Chondrocyte (in vitro differentiated cells): ENCODE measurements at places on chromosomes 2 and 18. TPM values are rescaled to one million over a fixed set of nuclear protein-coding genes. Genes with fewer than 3 reads are reported as not detected.

The GLS gene
- 234 to 330 TPM (median 245 TPM) in 3 replicates for total RNA-seq

DNA sequence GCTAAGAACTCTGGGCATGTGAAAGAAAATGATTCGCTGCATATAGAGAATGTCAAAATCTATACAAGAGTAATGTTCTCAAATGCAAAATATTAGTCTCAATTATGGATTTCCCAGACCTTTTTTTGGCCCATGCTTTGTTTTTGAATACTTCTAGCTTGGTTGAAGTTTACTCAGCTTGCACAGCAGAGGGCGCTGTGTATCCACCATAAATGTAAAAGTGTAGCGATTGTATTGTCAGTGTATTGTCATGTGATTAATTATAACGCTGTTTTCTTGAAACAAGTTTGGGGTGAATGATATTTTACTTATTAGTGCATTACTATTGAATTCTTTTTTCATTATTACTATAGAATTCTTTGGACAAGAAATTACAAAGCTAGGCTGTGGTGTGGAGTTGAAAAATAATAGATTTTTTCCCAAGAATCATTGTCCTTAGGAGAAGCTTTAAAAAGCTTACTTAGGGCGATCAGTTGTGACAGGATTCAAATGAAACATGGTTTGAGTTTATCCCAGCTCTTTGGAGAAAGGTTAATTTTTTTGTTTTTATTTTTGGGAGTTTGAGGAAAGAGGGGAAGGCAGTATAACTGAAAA, 98.3 kb downstream of the PIK3C3 start:
- peaks cover 14% of the 10 kb centered on the region for H3K36me3 ChIP-seq
- no peak for DNase-seq

GRCh38 chr2:100786297-100786658, 33.7 kb upstream of the NPAS2 start:
- no peaks in the 10 kb centered on the region for H3K27me3 ChIP-seq
- peaks cover 42% of the 10 kb centered on the region for H3K4me1 ChIP-seq
- H3K27ac ChIP-seq: peak overlapping the region; percentile 92
- H3K4me3 ChIP-seq: peak overlapping the region; percentile 3

The ZNF521 gene
- 29.7 to 56.7 TPM (median 31.6 TPM) in 3 replicates for total RNA-seq

- H3K36me3 ChIP-seq: no peaks in the 10 kb centered on the region
- H3K4me1 ChIP-seq: no peaks in the 10 kb centered on the region
- H3K4me3 ChIP-seq: no peak overlapping the region
- no peak for DNase-seq
- H3K27me3 ChIP-seq: peaks cover 2% of the 10 kb centered on the region
Observed at GRCh38 chr2:169072163-169072925, 3.0 kb downstream of the DHRS9 start.

DNA sequence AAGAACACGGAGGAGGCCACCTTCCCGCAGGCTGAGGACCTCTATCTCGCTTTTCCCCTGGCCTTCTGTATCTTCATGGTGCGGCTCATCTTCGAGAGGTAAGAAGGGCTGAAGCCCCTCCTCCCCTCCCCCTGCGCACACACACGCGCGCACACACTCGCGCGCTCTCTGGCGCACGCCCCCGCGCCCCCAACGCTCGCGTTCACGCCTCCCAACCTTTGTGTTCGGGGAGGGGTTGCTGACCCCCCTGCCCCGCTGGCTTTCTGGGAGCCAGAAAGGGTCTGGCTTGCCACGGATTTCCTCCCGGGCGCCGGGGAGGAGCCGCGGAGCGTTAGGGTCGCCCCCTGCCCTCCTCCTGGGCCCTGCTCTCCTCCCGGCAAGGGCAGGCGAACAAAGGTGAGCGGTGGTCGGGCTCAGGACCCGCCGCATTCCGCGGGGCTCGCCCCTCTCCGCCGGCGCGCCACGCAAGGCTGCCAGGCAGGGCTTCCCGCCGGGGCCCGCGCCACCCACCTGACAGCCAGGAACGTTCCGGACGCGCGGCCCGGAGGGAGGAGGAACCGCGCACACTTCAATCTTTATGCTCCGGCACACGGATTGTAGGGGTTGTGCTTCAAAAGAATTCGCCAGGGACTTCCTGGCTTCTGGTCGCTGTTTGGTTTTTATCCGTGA, 583 bp downstream of the CERS6 start:
- peak overlapping the region; percentile 52 for H3K27ac ChIP-seq
- DNase-seq: no peak
- H3K27me3 ChIP-seq: no peaks in the 10 kb centered on the region
- H3K4me3 ChIP-seq: no peak overlapping the region
- H3K36me3 ChIP-seq: no peaks in the 10 kb centered on the region
- H3K4me1 ChIP-seq: peaks cover 37% of the 10 kb centered on the region

The GCG gene
- 0.31 TPM in 1 of 3 replicates, not detected in the others for total RNA-seq

GRCh38 chr18:62514570-62514969, 8.3 kb upstream of the ZCCHC2 start:
- no peak overlapping the region for H3K4me3 ChIP-seq
- no peak for DNase-seq
- H3K27me3 ChIP-seq: no peaks in the 10 kb centered on the region
- no peaks in the 10 kb centered on the region for H3K4me1 ChIP-seq
- peaks cover 17% of the 10 kb centered on the region for H3K36me3 ChIP-seq
- H3K27ac ChIP-seq: no peak overlapping the region

The RUFY4 gene
- not detected in 3 replicates for total RNA-seq

DNA sequence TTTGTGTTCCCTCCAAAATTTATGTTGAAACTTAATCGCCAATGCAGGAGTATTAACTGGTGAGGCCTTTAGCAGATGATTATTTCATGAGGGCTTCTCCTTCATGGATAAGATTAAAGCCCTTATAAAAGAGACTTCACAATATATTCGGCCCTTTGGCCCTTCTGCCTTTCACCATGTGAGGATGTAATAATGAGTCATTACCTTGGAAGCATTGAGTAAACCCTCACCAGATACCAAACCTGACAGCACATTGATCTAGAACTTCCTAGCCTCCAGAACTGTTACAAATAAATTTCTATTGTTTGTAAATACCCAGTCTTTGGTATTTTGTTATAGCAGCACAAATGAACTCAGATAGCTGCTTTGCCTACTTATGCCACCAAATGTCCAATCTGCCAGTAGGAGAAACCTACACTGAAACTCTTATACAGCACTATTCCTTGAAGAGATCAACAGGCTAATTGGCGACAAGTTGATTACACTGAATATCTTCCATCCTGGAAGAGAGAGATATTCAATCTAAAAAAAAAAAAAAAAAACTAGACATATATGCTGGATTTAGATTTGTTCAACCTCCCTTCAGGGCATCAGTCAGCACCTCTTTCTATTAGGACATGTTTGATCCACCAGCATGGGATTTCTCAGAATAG, 125.9 kb upstream of the COL5A2 start:
- H3K4me1 ChIP-seq: peaks cover 26% of the 10 kb centered on the region
- no peak overlapping the region for H3K4me3 ChIP-seq
- H3K27ac ChIP-seq: no peak overlapping the region
